ENCODE measurements at places on chromosomes 12 and 14.

DNA sequence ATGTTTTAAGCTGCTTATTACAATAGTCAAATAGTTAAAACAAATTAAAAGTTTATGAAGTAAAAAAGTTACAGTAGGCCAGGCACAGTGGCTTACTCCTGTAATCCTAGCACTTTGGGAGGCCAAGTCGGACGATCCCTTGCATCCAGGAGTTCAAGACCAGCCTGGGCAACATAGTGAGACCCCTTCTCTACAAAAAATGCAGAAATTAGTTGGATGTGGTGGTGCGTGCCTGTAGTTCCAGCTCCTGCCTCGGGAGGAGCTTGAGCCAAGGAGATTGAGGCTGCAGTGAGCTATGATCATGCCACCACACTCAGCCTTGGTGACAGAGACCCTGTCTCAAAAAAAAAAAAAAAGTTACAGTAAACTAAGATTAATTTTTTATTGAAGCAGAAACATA lies 142.6 kb downstream of the MIPOL1 start:
- no peak for DNase-seq

GRCh38 chr14:23421594-23421993 lies 13.5 kb upstream of the MYH6 start:
- DNase-seq = no peak

- DNase-seq = no peak
These were observed 589.3 kb upstream of the NOVA1 start for GRCh38 chr14:27187136-27187535.

DNA sequence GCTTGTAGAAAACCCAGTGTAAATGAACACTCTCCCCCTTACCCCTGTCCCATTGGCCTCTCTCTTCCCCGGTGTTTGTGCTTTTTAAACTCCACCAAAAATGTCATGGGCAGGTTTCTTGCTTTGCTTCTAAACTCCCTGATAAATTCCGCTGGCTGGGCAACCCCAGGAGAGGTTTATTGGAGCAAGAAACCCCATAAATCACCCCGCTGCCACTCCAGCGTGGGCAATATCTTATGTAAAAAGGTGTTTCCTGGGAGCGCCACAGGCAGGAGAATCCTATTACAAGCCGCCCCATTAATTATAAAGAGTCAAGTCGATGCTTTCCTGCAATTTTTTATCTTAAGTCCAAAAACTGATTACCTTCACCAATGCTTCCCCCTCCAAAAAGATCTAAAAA lies 22.8 kb downstream of the LHX5 start:
- no peak for DNase-seq

DNA sequence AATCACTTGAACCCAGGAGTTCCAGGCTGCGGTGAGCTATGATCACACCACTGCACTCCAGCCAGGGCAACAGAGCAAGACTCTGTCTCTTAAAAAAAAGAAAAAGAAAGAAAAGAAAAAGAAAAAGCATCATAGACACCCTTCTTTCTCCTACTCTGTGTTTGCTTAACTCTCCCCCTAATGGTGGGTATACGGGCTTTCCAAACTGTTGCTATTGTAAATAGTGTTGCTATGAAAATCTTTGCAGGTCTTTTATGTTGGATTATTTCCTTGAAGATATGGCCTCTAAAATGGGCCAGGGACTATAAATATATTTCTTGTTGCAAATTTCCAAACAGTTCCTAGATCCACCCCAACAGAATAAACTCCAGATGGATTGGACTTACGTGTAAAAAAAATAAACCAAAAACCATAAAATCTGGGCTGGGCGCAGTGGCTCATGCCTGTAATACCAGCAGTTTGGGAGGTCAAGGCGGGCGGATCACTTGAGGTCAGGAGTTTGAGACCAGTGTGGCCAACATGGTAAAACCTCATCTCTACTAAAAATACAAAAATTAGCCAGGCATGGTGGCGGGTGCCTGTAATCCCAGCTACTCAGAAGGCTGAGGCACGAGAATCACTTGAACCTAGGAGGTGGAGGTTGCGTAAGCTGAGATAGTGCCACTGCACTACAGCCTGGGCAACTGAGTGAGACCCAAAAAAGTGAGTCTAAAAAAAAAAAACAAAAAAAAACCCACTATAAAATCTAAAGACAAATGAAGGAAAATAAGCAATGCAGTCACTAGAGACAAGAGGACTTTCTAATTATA lies 25.9 kb downstream of the NFKBIA start:
- no peak for DNase-seq
